ENCODE measurements at places on chromosomes 11 and 22.

DNA sequence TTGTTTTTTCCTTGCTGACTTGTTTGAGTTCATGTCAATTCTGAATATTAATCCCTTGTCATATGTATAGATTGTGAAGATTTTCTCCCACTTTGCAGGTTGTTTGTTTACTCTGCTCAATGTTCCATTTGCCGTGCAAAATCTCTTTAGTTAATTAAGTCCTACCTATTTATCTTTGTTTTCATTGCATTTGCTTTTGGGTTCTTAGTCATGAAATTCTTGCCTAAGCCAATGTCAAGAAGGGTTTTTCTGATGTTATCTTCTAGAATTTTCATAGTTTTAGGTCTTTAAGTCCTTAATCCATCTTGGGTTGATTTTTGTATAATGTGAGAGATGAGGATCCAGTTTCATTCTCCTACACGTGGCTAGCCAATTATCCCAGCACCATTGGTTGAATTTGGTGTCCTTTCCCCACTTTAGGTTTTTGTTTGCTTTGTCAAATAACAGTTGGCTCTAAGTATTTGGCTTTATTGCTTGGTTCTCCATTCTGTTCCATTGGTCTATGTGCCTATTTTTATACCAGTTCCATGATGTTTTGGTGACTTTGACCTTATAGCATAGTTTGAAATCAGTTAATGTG, 163.1 kb upstream of the PGR start:
- no peak for ATAC-seq

GRCh38 chr11:69218271-69218682, 62.5 kb downstream of the SMIM38 start:
- no peak for ATAC-seq

GRCh38 chr11:131681920-131682319, 311.5 kb downstream of the NTM start:
- no peak for ATAC-seq

DNA sequence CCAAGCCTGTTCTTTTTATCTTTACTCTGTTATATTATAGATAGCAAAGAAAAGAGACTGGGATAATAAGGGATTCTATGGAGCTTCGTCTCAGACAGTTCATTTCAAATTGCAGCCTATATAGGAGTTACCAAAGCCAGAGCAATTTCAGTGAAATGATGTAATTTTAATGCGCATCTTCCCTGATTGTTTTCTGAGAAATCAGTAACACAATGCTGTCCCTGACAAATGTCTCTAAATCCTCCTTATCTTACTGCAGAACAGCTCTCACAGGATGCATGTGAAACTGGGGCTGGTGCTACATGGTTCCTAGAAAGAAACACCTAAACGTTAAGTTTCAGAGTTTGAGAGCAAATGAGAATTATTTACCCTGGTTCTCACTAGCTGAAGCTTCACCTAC, 467.9 kb upstream of the ANO3 start:
- peak; percentile 41 for ATAC-seq

GRCh38 chr11:14645015-14645912, 1.7 kb downstream of the PDE3B start:
- ATAC-seq, result no peak

GRCh38 chr11:113643006-113643585, 63.0 kb downstream of the TMPRSS5 start:
- no peak for ATAC-seq

- ATAC-seq, result peak; percentile 52
Measured at GRCh38 chr11:101860696-101861427, 53.9 kb upstream of the CEP126 start.

GRCh38 chr11:14341968-14342367, 17.0 kb downstream of the RRAS2 start:
- no peak for ATAC-seq

- no peak for ATAC-seq
Measured at GRCh38 chr22:35329114-35329847, 29.6 kb downstream of the TOM1 start.

GRCh38 chr11:79592824-79593223, 152.0 kb upstream of the TENM4 start:
- ATAC-seq, result no peak

GRCh38 chr11:29231586-29231985, 785.2 kb downstream of the KCNA4 start:
- ATAC-seq, result no peak

DNA sequence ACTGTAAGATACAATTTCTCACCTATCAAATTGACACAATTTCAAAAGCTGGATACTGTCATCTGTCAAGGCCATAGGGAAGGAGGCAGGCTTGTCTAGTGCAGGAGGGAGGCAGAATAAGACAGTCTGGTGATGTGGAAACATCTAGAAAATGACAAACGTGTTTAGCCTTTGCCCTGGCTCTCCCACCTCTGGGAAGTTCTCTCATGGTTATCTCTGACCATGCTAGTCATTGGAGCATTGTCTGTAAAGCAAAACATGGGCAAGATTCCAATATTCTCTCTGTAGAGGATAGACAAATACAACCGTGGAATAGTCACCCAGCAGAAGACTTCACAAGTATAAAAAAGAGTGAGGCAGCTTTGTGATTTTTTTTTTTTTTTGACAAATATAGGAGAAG, 9.1 kb upstream of the SERHL2 start:
- ATAC-seq, result no peak

DNA sequence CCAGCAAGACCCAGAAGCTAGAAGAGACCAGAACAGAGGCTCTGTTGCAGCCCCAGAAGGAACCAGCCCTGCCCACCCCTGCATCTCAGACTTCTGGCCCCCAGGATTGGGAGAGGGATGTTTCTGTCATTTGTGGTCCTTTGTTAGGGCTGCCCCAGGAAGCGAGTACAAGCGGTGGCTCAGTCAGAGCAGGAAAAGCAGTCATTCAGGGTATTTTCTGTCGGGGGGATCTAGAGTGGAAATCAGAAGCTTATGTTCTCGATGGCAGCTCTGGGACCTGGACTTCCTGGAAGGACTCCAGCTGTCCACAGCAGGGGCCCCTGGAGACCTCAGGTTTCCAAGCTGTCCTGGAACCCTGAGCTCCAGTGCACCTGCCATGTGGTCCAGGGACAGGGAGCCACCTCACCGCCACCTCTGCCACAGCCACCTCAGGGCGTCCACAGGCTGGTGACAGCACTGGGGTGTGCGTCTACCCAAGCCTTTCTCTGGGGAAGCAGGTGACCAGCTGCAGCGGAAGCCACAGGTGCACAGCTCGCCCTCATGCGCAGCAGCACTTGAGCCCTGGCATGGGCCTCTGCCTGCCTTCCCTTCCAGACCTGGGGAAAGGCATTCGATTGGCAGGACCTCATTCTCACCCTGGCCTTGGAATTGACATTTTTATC, 2.6 kb downstream of the KRTAP5-5 start:
- no peak for ATAC-seq

DNA sequence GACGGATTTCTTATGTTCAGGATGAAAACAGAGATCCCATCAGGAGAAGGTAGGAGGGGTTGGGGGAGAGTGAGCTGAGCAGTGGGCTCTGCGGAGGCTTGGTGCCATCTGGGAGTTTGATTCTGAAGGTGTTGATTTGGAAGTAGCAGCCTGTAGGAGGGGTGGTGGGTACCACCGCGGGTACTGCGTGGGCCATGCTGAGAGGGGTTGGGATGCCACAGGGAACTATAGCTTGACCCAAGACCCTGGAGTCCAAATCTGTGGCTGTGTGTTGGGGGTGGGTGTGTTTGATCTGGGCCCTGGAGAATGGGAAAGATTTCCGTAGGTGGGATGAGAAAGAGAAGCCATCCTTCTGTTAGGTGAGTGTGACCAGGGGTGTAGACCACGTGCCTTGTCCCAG, 5.0 kb downstream of the INCENP start:
- ATAC-seq, result no peak

- ATAC-seq, result no peak
Measured at GRCh38 chr11:112583261-112583893, 322.7 kb upstream of the PLET1 start.
